ENCODE measurements at places on chromosomes 2 and 18.

DNA sequence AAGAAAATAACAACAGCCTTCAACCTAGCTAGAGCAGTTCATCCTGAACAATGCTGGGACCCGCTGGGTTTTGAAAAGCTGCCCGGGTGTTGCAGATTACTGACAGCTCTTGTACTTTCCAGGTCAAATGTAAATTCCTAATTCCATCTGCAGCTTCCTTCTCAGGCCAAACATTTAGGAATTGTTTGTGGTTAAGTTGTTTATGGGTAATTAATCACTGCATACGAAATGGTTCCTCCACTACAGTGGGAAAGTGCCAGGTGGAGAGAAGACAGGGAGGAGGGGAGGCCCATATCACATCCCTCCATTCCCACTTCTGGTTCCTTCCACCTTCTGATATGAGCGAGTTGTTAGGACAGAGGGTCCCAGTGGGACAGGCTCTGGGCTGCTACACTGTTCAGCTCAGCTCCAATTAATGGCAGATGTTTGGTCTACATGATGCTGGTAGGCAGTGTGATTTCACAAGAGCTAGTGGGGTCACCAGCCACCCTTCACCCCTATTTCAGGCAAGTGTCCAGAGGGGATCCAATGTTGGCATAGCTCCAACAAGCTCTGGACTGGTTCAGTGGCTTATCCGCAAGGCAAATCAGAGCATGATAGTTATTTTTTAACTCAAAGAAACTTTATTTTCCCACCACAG lies 112.9 kb upstream of the ACAA2 start:
- DNase-seq: no peak

- no peak for DNase-seq
These were observed 38.4 kb upstream of the GMCL1 start for GRCh38 chr2:69791045-69791444.

- no peak for DNase-seq
These were observed 6.9 kb upstream of the KYNU start for GRCh38 chr2:142870526-142870925.

- no peak for DNase-seq
These were observed 36.5 kb downstream of the MGAT5 start for GRCh38 chr2:134290358-134290757.

DNA sequence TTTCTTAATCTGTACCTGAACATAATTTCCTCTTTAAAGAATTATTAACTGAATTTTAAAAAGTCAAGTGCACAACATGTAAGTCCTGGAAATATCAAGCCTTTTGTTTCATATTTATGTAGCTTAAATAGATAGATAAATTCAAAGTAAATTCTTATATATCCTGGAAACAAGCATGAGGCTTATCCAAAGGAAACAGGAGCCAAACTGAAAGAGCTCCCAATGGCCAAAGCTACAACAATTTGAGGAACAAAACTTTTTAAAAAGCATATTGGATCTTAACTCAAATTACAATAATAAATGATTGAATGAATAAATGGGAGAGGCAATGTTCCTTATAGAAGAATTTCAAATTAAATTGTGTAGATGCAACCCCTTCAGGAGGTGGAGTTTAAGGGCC lies 679.1 kb downstream of the METTL4 start:
- DNase-seq: no peak

GRCh38 chr2:154704991-154705390 lies 6.5 kb downstream of the KCNJ3 start:
- DNase-seq: no peak

DNA sequence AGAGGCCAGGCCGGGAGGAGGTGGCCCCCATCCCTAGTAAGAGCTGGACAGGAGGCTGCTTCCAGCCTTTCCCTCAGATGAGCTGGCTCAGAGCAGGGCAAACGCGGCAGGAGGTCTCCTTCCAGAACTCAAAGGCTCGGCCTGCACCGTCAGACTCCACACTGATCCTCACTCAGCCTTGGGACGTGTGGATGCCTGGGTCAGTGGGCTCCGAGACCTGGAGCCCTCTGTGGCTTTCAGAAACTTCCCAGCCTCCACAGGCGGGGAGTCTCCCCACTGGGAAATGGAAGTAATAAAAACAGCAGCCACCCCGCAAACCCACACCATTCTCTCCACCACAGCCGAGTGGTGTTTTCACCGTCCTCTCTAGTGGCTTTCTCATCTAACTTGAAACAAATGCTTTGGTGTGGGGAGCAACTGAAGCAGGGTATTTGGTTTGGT lies 54.3 kb downstream of the INPP5D start:
- DNase-seq: no peak

DNA sequence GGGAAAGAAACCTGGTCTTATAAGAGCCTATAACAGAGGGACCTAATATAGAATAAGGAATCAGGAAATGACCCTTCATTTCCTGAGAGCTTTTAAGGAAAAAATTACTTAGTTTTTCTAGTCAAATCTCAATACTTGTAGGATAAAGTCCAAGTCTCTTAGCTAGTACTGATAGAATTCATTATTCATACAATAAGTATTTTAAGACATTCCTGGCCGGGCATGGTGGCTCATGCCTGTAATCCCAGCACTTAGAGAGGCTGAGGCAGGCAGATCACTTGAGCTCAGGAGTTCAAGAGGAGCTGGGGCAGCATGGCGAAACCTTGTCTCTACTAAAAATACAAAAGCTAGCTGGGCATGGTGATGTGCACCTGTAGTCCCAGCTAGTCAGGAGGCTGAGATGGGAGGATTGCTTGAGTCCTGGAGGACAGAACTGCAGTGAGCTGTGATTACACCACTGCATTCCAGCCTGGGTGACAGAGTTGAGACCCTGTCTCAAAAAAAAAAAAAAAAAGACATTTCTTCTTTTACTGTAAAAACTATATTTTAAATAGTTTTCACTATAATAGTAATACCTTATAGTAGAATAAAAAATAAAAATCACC lies 3.2 kb downstream of the RAB3GAP1 start:
- no peak for DNase-seq

- DNase-seq: no peak
These were observed 63.8 kb downstream of the RTP5 start for GRCh38 chr2:241933179-241933911.

- DNase-seq: no peak
These were observed 103.5 kb downstream of the SPTBN1 start for GRCh38 chr2:54559593-54560145.

DNA sequence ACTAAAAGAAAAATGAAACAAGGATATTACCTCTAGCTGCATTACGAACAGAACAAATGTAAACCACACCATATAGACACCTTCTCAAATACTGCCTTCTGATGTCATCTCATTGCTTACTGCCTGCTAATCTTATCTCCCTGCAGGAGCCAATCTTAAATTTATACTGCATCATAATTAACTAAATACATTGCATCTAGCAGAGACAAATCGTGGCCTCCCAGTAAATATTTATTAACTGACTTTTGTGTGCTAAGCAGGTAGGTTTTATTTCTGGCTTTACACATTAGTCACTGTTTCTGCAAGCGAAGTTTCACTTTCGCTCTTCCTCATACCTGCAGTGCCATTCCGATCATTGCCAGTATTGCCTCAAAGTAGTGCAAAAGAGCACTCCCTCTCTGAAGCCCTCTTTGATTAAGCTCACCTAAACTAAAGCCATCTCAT lies 67.5 kb downstream of the SPATS2L start:
- DNase-seq: no peak

DNA sequence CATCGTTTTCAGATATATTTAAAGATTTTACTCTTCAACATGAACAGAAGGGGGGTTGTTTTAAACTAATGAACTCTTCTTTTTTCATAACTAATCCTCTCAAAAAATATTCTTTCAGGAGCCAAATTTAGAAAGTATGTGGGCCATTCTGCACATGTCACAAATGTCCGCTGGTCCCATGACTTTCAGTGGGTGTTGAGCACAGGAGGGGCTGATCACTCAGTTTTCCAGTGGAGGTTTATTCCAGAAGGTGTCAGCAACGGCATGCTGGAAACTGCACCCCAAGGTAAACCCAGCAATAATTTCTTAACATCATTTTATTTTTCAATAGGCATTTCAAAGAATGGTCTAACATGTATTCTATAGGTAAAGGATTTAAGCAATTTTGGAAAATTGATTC lies 136.0 kb downstream of the EML6 start:
- DNase-seq: no peak

DNA sequence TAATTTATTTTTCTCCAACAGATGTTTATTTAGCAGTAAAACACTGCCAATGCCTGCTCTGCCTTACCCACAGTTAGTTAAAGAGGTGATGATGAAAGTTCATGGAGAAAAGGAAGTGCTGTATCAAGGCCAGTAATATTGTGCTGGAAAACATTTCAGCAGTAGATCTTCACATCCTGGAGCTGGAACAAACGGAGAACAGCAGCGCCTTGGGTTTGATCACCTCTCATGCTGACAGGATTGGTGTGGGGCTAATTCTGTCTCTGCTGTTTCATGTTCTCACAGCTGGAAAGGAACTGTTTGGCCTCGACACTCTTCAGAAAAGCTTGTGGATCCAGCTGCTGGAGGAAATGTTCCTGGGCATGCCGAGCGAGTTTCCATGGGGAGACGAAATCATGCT lies 61.5 kb upstream of the RPE start:
- no peak for DNase-seq

DNA sequence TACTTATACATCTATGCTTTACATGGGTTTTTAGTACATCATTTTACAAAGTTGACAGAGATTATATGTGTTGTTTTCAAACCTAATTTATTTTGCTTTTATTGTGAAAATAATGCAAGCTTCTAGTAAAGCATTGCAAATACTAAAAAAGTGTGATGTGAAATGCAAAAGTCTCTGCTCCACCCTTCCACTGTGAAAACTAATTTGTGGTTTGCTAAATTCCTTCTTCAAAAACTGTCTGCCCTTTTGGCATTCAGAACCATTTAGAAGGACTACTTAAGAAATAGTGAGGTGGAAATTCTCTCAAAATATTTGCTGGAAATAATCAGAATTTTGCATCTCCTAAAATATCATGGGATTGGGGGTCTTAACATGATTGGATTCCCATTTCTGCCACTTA lies 78.4 kb downstream of the CSRNP3 start:
- no peak for DNase-seq

DNA sequence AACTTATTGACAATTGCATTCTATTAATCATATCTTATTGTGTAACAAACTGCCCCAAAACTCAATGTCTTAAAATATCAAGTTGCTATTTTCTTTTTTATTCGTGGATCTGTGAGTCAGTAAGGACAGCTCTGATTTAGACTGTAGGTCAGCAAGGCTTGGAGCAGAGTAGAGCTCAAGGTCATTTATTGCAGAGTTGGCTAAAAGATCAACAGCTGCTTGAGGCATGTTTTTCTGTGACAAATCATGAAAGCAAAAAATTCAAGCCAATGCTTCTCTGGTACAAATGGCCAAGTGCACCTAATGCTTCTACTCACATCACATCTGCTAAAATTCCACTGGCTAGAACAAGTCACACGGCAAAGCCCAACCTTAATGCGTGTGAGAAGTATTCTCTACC lies 497.7 kb upstream of the LRATD1 start:
- no peak for DNase-seq

DNA sequence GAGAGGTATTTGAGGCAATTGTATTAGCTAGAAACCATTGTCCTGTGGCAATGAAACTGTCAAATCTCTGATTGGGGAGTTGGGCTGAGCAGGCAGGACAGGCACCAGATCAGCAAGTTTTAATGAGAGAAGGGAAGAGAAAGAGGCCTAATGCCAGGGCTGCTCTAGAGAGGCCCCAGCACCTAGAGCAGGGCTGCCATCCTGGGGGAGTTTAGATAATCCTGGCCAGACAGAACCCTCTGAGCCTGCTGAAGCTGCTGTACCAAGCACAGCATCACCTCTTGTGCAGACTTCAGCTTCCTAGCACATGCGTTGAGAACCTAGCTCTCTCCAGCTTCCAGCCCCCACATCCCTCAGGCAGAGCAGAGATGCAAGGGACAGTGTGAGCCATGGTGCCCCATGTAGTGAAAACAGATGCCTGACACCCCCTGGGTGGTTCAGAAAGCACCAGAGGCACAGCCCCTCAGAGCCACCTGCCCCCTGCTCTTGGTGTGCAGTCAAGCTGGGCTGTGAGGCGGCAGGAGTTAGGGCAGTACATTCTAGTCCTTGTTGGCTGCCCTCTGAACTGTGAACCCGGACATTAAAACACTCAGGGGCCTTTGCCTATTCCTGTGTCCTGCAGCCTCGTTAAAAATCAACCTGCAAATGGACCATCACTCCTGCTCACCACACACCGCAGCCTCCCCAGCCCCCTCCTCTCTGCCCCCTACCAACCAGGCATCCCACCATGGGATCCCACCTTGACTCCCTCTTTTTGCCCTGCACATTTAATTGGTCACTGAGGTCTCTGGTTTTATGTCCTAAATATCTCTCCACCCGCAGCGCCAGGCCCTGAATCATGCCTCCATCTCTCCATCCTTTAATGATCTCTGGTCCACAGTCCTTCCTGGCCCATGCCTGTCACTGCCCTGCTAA lies 52.7 kb downstream of the ADD2 start:
- DNase-seq: no peak

- no peak for DNase-seq
These were observed 4.9 kb downstream of the DCC start for GRCh38 chr18:52344881-52345280.

- no peak for DNase-seq
These were observed 146.8 kb downstream of the MTX2 start for GRCh38 chr2:176415937-176416499.

GRCh38 chr2:42103829-42104228 lies 56.0 kb downstream of the PKDCC start:
- no peak for DNase-seq

DNA sequence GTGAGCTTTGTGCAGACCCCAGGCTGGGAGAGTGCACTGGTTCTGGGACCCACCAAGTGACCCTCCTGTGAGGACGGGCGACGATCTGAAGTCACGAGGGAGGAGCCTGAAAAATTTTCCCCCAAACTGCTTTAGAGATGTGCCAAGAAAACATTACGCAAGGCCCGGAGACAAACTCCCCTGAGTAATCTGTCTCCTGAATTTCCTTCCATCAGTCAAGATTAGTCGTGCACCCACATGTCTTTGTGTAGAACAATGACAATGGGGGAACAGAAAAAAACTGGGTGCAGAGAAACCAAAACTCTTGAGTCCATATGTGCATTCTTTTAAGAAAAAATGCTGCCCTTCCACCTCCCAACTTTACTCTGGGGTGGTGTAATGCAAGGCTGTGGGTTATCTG lies 12.6 kb upstream of the NCK2 start:
- DNase-seq: no peak

DNA sequence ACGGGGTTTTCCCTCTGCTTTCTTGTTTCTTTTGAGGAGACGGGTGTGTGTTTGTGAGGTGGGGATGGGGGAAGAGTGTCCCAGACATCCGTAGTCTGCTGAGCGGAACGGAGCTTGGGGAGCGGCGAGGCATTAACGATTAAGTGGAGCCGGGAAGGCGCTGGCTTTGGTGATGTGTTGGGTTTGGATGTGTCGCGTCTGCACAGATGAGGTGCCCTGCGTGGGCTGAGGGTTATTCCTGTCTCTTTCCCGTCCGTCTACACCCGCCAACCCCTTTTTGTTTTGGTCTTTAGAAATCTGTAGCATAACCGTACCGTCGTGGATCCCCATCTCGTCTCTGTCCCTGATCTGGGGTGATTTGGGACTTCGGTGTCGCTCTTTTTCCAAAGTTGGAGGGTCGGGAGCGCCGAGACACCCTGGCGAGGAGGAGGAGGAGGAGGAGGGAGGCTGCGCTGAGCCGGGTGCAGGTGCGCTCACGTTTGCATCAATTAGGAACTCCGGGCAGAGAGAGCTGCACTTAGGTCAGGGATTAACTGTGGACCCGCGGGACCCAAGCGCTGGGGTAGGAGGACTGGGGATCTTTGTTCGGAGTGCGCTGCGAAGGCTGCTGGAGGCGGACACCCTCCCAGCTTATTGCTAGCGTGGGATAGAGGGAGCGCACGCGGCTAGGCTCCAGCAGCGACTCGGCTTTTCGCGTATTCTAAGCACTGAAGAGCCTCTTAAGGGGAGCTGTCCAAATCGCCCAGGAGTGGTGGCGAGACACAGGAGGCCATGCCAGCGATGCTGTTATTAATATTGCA lies 720.3 kb downstream of the DPP10 start:
- no peak for DNase-seq

All from NCI-H1694 treated with DMSO at 0.1 percent for 48 hours (cell line).